NCI-H1694 treated with DMSO at 0.1 percent for 48 hours (cell line): ENCODE measurements at places on chromosomes 11 and 22.

GRCh38 chr11:85643191-85643614 is 4.6 kb upstream of the TMEM126A start:
- DNase-seq: no peak

- no peak for DNase-seq
Observed at GRCh38 chr22:20999350-21000206, 2.3 kb downstream of the THAP7 start.

DNA sequence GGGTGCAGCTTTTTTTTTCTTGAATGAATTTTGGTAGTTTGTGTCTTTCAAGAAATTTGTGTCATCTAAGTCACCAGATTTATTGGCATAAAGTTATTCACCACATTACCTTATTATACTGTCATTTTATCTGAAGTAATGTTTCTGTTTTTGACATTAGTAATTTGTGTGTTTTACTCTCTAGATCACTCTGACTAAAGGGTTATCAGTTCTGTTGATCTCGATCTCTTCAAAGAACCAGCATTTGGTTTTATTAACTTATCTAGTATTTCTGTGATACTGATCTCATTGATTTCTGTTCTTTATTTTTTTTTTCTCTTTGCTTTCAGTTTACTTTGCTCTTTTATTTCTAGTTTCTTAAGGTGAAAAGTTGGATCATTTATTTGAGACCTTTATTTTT is 55.5 kb downstream of the PDHX start:
- DNase-seq: no peak

- DNase-seq: no peak
Observed at GRCh38 chr22:50665738-50666137, 6.9 kb upstream of the SHANK3 start.

DNA sequence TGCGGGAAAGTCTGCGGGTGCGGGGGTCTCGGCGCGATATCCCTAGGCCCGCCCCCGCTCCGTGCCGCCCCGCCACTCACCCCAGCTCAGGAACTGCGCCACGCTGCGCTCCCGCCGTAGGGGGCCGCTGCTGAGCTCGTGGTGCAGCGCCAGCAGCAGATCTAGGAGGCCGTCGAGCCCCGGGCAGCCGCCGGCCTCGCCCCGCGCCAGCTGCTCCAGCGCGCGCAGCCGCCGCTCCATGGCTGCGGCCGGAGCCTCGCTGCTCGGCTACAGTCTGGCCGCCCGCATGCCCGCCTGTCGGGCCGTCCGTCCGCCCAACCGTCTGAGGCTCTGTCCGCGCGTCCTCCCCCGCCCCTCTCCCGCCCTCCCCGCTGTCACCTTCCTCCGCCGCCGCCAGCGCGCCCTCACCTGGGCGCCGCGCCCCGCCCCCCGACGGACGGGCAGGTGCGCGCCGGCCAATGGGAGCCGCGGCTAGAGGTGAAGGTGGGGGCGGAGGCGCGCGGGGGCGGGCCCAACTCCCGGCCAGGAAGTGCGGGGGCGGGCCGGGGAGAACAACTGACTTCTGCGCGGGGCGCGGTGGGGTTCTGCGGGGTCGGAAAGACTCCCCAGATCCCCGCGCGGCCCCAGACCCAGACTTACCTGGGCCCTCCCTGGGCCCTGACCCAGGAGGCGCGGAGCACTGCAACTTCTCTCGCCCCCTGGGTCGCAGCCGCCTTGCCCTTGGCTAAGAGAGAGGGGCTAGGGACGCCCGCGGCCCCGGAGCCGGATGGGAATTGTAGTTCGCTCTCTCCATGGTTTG is at the start of gene CDC42BPG:
TSS of gene CDC42BPG (minus strand) at position 324 of the 799 bp plus-strand sequence. CDS start at position 240, 84 bp downstream.
- peak; percentile 10 for DNase-seq

- DNase-seq: no peak
Observed at GRCh38 chr11:73281201-73281741, 9.1 kb downstream of the P2RY6 start.

- no peak for DNase-seq
Observed at GRCh38 chr11:26219183-26220117, 112.5 kb upstream of the ANO3 start.

- DNase-seq: no peak
Observed at GRCh38 chr11:15206791-15207190, 92.1 kb downstream of the INSC start.

DNA sequence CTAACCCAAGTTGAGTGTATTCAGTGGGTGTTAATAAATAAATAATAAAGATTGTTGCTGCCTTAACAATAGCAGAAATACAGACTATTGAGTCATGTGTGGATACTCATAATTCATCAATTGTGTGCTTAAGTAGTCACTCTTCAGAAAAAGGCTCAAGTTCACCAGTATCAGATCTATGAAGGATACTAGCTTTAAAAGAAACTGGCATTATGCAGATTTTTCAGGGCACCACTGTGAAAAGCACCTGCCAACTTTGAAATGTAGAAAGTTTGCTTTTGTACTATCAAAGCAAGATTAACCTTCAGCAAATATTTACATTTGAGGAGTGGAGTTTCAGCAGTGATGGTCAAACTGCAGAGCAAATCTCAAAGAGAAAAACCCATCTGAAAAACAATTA is 20.1 kb upstream of the SYTL2 start:
- no peak for DNase-seq

DNA sequence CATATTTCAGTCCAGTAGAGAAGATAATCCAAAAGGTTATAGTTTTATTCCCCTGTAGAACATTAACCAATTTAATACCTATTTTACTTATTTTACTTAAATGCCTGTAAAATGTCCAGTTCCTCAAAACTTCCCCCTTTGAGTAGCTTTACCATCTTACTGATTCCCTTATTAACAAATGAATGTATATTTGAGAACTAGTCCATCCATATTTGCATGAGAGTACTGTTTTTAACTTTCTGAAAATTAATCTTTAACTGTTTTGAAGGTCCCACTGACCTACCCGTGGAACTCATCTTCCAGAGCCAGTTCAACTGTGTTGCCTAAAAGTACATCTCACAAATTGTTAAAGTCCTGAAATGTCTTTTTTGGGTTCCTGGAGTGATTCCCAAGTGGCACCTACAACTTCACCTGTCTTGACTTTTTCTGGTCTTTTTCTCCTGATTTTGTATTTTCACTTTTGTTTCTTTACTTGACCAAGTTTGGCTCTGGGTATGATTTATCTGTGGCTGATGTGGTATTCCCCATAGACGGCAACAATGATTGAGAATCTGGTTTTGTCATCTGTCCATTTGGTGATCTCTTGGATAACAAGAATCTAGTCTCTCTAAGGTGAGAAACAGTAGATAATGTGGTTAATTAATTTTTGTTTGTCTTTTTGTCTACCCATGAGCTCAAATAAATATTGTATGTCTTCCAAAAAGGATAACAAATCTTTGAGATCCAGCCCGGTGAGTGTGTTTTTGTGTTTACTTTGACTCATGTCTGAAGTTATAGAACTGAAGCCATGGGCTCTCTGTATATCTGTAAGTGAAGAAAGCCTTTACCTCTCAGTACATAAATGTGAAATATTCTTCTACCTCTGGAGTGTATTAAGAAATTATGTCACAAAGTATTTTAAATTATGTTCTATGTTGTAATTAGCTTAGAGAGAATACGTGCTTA is 174.2 kb downstream of the ETS1 start:
- DNase-seq: no peak

- DNase-seq: no peak
Observed at GRCh38 chr22:17472932-17473331, 90.4 kb upstream of the SLC25A18 start.

DNA sequence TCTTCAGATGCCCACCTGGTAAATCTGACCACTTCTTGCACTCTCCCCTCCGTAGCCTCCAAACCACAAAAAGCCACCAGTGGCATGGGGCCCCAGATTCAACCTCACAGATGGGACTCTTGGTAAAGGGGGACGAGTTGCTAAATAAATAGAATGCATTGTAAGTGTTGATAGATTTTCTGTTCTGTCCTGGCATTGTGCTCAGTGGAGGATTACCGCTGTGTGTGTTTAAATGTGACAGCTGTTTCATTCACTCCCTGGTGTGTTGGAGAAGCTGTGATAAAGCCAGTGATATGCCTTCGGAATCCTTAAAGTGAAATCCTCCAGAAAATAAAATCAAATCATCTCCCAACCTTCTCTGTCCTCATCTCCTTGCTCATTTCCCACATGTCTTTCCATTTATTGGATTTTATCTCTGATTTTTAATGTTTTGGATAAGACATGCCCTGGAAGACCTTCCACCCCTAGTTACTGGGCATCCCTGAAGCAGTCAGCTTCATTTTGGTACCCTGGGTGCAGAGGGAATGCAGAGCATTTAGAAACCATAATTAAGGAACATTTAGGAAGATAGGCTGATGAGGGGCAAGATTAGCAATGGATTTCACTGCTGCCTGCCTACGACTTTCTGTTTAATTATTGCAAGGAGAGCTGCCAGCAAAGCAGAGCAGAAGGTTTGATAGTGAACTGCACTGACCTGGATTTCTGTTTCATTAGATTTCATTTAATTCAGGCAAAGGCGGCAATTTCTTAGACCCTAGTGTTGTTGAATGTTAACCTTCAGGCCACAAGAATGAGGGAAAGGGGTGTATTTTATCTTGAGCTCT is 460.9 kb upstream of the KIRREL3 start:
- peak; percentile 15 for DNase-seq

GRCh38 chr11:68076371-68077042 is 37.7 kb downstream of the TCIRG1 start:
- no peak for DNase-seq

DNA sequence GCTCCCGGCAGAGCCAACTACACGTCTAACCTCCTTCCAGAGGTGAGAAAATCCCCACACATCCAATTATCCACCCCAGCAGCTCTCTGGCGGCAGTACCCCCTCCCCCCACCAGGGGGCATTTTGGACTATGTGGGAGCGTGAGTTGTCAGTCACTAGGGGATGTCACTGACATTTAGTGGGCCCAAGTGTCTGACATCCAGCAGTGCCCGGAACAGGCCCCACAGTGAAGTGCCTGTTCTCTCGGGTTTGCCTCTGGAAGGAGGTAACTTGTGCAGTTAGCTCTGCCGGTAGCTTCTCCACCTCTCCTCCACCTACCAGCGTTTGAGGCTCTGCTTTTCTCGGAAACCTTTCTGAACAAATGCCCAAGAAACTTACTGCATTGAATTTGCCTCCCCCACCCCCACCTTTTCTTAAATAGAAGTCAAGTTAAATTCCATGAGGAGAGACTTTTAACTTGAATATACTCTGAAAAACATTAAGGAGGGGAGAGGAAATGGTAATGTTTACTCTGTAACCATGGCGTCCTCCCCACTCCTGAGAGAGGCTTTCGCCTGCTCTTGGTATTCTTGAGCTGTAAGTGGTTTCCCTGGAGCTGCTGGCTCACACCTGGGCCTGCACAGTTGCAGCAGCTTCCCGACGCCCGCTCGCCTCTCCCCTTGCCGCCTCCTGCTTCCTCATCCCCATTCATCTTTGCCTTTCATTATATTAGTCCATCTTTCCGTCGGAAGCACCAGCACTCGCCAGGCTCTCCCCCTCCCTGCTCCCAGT is 112.8 kb downstream of the WNT7B start:
- DNase-seq: peak; percentile 47

DNA sequence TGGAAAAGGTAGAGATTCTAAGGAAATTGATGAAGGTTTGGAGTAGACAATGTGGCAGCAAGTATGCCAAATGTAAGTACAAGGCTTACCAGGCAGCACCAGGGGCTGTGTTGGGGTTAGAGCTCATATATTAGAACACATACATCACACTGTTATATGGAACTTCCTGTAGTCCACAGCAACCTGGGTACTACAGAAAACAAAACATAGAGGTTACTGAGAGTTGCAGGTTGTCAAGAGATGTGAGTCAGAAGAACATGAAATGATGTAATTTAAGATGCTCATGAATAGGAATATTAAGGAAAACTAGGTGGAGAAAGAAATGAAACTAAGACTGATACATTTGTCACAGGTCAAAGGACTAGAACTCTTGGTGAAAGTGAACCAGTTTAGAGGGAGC is 22.0 kb downstream of the FAT3 start:
- no peak for DNase-seq

DNA sequence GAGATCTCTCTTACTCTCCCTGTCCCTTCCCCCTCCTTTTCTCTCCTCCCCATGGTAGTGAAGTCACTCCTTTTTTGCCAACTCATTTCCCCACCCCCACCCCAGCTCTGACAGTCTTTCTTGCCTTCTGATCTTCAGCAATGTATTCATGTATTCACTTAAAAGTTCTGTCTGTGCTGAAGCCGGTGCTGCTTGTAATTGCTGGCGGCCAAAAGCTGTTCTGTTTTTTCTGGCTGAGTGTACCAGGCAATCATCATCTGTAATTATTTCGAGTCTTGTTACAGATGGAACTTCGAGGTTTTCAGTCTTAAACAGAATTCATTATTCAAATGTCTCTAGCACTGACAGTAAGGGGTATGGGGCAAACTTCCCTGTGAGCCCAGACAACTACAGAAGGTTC is 99.5 kb downstream of the SPATA19 start:
- no peak for DNase-seq

- DNase-seq: no peak
Observed at GRCh38 chr11:69280994-69281393, 13.0 kb upstream of the MYEOV start.

DNA sequence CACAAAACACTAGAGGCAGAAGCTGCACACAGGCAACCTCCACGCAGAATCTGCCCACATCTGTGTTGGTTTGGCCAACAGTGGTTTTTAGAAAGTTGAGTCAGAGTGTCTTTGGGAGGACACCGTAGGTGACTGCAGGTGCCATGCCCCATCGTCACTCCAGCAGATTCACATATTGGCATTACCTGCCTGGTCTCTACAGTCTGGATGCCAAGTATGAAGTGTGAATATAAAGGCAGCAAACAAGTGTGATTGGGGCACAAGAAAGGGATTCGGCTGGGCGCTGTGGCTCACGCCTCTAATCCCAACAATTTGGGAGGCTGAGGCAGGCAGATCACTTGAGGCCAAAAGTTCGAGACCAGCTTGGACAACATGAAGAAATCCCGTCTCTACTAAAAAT is 11.0 kb upstream of the FXYD2 start:
- DNase-seq: no peak

DNA sequence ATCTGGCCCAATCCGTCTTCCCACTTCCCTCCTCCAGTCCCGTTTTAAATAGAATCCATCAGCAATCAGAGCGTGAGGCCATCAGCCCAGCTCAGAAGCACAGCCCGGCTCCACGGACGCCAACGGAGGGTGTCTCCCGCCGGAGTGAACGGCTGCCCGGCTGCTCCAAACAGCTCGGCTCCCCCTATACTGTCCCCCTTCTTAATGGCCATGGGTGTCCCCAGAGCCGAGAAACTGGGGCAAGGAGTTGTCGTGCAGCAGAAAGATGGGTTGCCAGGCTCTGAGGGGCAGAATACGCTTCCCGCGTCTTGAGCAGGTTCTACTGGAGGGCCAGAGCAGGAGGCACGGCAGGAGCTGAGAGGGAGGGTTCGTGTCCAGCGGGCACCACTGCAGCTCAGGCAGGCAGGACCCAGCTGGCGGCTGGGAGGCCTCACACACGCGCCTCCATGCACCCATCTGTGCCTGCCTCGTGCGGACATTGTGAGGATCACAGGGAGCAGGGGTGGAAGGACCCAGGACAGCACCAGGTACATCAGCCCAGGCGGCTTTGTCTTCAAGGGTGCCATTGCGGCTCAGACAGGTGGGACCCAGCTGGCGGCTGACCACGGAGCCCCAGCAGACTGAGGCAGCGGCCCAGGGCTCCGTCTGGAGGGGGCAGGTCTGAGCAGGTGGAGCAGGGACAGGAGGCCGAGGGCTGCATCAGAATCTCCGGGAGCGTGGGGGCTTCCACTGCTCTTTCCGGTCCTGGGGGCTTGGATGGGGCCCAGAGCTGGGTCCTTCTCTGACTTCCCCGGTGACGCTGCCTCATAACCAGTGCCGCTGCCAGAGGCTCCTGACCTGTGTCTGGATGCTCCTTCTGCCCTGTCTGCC is 882.7 kb downstream of the BRD1 start:
- DNase-seq: no peak
